Left ventricle myocardium superior (tissue), 1 donor: ENCODE measurements at places on chromosomes 1 and 21.

GRCh38 chr1:178659789-178660208, 65.2 kb upstream of the RALGPS2 start:
- DNase-seq, result no peak

- peak; percentile 72 for DNase-seq
These were observed 25.7 kb upstream of the NLRP3 start for GRCh38 chr1:247390116-247390791.

- DNase-seq, result peak; percentile 85
These were observed 636 bp upstream of the CAMK2N1 start for GRCh38 chr1:20486457-20487235.

DNA sequence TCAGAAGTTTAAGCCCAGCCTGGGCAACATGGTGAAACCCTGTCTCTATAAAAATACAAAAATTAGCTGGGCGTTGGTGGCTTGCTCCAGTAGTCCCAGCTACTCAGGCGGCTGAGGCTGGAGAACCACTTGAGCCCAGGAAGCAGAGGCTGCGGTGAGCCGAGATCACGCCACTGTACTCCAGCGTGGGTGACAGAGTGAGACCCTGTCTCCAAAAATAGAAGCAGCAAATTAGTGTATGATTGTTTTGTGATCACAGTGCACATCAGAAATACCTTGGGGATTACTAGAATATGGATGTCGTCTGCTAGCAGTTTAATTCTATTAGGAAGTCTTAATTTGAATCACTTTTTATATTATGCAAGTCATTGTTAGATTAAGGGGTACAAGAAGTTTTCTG, 59.0 kb downstream of the ZBTB17 start:
- no peak for DNase-seq

DNA sequence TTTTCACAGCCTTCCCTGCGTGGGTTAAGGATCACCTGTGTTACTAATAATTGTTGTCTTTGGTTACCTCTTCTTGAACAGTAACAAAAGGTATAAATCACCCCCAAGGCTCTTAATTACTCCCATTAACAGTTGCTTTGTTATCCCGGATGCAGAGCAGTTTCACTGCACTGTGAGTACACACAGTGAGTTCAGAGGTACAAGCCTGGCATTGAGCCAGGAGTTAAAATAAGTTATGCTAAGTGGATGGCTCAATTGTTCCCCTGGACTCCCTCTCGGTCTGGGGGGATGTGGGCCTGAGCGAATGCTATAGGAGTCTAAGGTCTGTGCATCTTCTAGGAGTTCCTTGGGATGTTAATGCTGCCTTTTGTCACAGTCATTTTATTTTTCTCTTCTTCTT, 258.3 kb downstream of the ATG4C start:
- DNase-seq, result no peak

GRCh38 chr1:8406960-8407359, 89.0 kb downstream of the SLC45A1 start:
- no peak for DNase-seq

DNA sequence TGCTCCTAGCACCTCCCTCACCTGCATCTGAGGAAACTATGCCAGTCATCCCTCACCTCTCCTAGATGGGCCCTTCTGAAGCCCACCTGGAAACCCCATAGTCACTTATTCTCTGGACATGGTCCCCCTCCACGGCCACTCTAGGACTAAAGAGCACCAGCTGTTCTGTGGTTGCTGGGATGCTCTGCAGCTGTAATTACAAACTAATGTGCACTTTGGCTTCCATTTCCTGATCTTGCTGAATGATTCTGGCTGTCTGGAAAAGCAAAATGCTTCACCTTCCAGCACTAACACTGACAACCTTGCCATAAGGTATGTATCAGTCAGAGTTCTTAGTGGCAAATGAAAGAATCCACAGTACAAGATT, 48.7 kb upstream of the PSEN2 start:
- DNase-seq, result no peak
